ENCODE measurements at places on chromosomes 1 and 21.

DNA sequence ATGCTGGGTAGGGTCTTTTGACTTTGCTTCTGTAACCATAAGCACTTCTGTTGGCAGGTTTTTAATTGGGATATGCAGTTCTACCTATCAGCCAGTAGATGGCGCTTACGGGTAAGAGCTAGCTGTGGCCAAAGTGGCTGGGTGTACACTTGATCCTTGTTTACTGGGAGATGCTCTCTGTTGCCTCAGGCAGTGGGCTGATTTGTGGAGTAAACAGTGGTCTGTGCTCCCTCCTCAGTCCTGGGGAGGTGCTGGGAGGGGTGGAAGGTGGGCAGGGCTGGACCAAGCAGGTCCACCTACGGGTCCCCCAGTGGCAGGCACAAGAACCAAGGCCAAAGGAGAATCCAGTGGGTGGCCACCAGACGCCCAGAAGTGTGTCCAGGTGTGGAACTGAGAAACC, 43.4 kb downstream of the RALGPS2 start:
- DNase-seq, result no peak

- DNase-seq, result no peak
Observed at GRCh38 chr1:156480411-156481192, 20.0 kb downstream of the MEF2D start.

DNA sequence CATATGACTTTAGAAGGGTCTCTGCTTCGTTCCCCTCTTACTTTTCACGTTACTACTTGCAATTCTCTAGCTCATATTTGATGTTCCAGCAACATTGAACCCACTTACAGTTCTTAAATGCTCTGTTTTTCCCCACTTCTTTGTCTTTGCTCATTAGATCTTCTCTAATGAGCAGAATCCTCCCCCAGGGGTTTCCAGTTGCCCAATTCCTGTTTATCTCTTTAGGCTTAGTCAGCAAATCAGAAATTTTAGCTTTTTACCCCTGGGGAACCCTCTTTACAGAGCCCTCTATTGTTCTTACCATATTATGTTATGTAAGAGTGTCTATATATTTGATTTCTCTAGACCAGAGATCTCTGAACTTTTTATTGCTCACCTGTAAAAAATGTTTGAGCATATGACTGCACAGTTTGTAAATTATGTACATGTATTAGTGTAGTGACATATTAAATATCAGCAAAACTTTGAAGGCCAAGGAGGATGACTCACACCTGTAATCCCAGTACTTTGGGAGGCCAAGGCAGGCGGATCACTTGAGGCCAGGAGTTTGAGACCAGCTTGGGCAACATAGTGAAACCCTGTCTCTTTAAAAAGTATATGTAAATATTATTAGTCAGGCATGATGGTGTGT, 71.4 kb downstream of the FNBP1L start:
- DNase-seq, result no peak

GRCh38 chr1:63593886-63594605, 835 bp downstream of the PGM1 start:
- DNase-seq, result peak; percentile 61

- DNase-seq, result peak; percentile 54
Observed at GRCh38 chr1:44390277-44390676, 14.8 kb upstream of the RNF220 start.

DNA sequence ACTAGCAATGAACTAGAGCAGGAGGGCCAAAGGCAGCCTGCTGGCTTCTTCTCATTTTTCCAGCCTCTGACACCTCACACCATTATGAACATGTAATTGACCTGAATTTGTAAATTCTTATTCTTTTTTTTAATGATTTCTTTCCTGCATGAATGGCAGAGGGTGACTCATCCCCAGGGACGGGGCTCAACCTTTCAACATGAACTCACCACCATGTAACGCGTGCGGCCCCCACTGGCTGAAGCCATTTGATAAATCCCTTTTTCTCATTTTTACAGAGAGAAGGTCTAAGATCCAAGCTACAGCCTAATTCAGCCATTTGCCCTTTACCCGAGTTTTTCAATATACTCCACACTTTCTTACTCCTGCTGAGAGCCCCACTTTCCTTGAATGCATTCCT, 9.3 kb upstream of the ETS2 start:
- DNase-seq, result no peak

GRCh38 chr1:240801442-240801841, 189.5 kb upstream of the GREM2 start:
- no peak for DNase-seq

GRCh38 chr1:3774276-3774945, 1.9 kb downstream of the SMIM1 start:
- DNase-seq, result no peak

GRCh38 chr1:203140743-203141520, 13.4 kb downstream of the ADORA1 start:
- no peak for DNase-seq

DNA sequence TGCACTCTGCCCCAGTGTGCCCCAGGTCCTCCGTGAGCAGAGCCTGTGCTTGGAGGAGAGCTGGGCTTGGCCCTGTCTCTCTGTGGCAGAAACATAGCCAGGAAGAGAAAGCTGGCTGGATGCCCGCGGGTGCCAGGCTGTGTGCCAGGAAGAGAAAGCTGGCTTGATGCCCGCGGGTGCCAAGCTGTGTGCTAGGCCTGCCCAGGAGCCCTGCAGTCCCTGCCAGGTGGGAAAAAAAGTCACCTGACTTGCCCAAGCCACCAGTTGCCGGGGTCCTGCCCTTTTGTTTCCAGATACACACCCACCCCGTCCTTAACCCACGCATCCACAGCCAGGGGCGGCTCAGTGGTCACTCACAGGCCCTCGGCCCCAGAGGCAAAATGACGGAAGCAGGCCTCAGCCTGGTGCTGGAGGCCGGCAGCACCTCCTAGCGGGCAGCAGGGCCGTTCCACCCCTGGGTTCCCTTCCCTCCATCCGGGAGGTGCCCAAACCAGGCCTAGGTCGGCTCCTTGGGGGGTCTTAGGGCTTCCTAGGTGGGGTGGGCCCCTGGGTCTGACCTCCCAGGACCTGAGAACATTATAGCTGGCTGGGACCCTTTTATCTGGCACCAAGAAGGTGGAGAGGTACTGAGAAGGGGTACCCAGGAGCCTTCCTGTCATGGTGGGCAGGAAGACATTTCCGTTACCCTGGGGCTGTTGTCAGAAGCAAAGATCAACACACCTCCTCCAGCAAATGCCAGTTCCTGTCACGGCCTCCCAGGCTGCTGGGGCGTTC, 9.1 kb downstream of the ITGB2 start:
- DNase-seq, result peak; percentile 76

- no peak for DNase-seq
Observed at GRCh38 chr1:47441450-47442106, 3.7 kb downstream of the FOXD2 start.

- DNase-seq, result peak; percentile 64
Observed at GRCh38 chr21:32770871-32771523, 558 bp downstream of the PAXBP1 start.

GRCh38 chr1:156925154-156926010, 5.0 kb downstream of the LRRC71 start:
- no peak for DNase-seq

- DNase-seq, result no peak
Observed at GRCh38 chr21:38869946-38870345, 64.2 kb downstream of the ETS2 start.

DNA sequence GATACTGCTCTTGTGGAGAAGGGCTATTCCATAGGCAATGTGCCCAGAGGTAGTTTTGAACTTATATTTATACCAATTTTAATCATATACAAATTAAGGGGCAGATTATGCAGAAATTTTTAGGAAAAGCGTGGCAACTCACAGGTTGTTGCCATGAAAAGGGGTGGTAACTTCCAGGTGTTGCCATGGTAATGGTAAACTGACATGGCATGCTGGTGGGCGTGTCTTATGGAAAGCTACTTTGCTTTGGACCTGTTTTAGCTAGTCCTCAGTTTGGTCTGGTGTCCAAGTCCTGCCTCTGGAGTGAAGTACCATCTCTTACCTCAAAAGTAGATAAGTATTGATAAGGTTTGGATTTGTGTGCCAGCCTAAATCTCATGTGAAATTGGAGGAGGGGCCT, 7.9 kb upstream of the IL23R start:
- no peak for DNase-seq

GRCh38 chr1:170273291-170274130, 127.8 kb downstream of the NTMT2 start:
- DNase-seq, result no peak

GRCh38 chr1:23997812-23998211, 17.7 kb upstream of the SRSF10 start:
- no peak for DNase-seq

DNA sequence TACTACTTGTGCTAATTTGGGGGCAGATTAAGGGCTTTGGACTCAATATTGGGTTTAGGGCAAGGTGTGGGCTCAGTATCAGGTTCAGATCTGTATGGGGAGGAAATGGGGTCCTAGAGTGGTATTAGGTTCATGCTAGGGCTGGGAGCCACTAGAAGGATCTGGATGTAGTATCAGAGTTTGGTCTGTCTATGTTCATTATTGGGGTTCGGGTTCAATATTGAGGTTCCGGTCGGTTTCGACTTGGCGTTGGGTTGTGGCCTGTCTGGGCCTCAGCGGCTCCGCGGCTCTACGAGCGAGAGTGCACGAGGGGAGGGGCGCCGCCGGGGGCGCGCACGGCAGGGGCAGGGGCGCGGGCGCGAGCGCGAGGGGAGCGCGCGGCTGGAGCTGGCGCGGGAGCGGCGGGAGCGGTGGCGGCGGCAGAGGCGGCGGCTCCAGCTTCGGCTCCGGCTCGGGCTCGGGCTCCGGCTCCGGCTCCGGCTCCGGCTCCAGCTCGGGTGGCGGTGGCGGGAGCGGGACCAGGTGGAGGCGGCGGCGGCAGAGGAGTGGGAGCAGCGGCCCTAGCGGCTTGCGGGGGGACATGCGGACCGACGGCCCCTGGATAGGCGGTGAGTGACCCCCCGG, at the start of gene PTPRF:
Gene PTPRF (plus strand): TSS at position 401 of the 624 bp plus-strand sequence. CDS start 14,193 bp downstream, outside the sequence.
- DNase-seq, result peak; percentile 67

All from H54 (cell line).